Mesendoderm (in vitro differentiated cells): ENCODE measurements at places on chromosomes 1 and 21.

DNA sequence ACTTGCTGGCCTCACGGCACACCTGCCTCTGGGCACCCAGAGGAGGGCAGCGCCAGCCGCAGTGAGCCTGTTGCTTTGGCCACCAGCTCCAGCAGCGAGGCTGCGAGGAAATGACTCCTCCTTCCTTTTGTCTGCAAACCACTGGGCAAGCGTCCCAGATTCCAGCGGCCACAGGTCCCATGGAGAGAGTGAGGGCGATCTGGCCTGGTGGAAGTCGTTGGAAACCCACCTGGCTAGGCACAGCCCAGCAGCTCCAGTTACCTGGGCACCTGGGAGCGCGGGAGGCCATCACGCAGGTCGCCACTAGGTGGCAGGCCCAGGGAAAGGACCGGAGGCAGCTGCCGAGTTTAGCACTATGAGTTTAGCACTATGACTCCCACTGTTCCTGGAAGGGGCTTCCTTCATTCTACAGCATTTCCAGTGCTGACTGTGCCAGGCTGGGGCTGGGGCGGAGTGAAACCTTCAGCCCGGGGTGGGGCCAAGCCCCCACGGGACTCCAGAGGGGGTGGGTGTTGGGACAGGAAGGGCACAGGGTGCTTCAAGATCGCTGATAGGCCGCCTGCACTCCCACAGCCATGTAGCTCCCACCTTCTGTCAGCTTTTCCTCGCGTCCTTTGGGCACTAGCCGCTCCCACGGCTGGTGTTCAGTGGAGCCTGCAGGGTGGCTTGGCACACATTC, 1.1 kb upstream of the ESPN start:
- DNase-seq: peak; percentile 77

DNA sequence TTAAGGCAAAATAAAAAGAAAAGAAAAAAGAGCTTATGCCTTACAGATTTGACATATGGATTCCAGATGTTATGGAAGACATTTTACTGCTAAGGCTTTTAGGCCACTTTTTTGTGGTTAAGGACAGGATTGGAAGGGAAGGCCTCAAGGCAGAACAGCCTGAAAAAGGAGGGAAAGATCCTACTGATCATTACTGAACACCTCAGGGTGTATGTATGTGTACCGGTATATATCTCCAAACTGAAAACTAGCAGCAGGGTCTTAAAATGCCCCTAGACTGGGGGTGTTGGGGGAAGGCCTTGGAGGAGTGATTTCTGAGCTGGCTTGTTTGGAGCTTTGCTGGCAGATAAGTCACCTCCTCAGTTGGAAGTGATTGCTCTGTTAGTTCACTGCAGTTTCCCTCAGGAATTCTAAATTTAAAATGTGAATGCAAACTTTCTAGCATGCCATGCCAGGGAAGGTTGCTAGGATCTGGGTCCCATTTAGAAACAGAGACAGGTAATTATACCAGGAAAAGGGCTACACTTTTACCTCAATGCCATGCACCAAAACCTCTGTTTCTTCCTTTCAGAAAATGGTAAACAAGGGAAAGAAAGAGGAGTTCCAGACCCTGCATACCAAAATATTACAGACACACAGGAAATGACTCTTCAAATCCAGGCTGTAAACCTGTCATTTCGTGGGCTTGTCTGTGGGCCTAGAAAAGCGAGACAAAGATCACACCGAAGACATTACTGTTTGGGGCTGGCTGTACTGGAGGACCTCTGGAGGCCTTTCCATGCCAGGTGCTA, 15.0 kb downstream of the C1orf52 start:
- no peak for DNase-seq

- DNase-seq: peak; percentile 25
Observed at GRCh38 chr1:173507847-173508209, 30.7 kb downstream of the PRDX6 start.

DNA sequence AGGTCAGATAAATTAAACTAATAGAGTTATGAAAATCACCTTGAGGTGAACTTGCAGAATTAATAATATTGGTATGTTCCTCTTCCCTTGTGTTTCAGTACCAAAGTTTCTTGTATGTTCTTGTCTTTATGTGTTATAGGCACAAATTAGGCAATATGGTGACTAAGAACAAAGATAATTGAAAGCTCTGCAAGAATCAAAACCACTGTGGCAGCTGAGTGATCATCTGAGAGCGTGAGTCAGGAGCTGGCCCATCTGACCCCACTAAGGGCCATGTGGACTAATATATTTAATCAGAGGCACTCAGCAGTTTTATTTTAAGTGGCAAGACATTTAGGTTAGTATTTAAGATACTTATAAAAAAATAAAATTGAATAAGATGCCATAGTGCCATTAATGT, 12.8 kb upstream of the CASQ2 start:
- DNase-seq: no peak

DNA sequence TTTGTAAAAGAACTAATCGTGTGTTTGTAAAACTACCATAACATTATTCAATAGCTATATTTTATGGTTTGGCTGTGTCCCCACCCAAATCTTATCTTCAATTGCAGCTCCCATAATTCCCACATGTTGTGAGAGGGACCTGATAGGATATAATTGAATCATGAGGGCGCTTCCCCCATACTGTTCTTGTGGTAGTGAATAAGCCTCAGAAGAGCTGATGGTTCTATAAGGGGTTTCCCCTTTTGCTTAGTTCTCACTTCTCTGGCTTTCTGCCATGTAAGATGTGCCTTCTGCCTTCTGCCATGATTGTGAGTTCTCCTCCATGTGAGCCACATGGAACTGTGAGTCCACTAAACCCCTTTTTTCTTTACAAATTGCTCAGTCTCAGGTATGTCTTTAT, 1372.3 kb downstream of the AMY1C start:
- no peak for DNase-seq

DNA sequence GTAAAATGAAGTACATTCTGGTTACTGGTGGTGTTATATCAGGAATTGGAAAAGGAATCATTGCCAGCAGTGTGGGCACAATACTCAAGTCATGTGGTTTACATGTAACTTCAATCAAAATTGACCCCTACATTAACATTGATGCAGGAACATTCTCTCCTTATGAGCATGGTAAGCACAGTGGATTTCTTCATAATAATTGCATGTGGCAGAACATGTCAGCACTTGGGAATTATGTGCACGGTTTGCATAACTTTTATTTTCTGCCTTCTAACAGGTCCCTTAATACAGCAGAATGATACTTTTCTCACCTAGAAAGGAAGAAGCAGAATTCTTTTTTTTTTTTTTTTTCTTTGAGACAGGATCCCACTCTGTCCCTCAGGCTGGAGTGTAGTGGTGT, 3.8 kb downstream of the CTPS1 start:
- no peak for DNase-seq

- no peak for DNase-seq
Observed at GRCh38 chr1:157775101-157775870, 1.6 kb downstream of the FCRL2 start.

DNA sequence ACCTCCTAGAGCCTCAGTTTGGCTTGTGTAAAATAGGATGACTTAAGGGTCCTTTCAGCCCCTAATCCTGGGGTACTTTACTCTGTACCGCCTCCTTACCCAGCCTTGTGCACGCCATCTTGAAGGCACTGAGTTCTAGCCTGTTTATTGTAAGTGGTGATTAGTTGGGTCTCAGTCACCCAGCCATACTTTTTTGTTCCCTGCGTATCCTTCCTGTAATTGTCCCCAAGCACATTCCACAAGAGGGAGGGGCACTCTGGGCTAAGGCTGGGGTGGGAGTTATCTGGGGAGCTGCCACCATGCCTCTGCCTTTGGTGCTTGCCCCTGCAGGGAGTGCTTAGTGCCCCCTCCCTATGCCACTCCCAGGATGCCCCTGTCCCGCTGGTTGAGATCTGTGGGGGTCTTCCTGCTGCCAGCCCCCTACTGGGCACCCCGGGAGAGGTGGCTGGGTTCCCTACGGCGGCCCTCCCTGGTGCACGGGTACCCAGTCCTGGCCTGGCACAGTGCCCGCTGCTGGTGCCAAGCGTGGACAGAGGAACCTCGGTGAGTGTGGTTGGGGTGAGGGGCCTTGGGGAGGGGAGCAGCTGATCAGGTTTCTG, 856 bp downstream of the FDPS start:
- peak; percentile 69 for DNase-seq

DNA sequence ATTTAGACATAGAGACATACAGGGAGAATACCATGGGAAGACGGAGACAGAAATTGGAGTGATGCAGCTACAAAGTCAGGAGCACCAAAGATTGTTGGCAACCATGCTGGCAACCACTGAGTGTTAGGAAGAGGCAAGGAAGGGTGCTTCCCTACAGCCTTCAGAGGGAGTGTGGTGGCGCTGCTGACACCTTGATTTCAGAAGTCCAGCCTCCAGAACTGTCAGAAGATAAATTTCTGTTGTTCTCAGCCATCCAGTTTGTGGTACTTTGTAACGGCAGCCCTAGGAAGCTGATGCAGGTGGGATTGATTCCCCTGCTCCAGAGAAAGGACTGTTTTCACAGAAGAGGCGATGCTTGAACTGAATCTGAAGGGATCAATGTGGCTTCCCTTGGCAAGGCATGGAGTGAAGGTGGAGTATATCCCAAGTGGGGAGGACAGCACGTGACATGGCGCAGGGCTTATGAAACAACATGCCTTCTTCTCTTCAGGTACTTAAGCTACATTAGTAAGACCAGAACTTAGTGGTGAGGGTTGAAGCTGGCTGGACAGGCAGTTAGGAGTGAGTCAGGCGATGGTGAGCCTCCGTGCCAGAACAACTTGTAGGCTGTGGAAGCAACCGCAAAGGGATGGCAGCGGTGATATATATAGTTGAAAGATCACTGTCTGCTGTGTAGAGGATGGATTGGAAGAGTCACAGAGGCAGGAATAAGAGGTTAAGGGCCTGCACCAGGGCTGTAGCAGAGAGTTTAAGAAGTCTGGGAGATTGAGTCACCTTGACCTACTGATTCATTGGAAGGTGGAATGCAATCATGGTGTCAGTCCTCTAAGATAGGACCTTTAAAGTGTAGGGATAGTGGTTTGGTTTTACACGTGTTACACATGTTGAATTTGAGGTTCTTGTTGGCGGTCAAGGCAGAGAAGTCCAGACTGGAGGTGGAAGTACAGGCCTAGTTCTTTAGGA, 2.1 kb downstream of the LEPR start:
- no peak for DNase-seq

GRCh38 chr1:247906504-247907047, 11.2 kb downstream of the OR2W3 start:
- DNase-seq: peak; percentile 64

GRCh38 chr1:116306102-116306501, 66.9 kb upstream of the ATP1A1 start:
- no peak for DNase-seq

GRCh38 chr1:162029157-162029556, 5.5 kb upstream of the OLFML2B start:
- no peak for DNase-seq

GRCh38 chr1:3943806-3944577, 43.9 kb upstream of the C1orf174 start:
- DNase-seq: no peak

DNA sequence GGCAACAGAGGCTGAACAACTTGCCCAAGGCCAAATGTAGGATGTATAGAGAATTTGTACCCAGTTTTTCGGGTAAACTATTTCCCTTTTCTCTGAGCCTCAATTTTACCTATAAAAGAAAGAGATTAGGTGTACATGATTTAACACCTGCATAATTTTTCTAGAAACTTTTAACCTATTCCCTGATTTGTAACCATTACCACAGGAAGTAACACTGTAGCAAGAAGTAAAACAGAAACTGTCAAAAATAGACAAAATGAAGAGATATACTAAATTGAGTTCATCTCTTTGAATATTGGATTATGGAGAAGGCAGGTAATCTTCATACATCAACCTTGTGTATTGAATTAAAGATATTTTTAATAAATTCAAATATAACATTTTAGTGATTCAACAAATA, 136.2 kb downstream of the ZC3H11B start:
- no peak for DNase-seq

GRCh38 chr1:154629061-154629674, 21.2 kb upstream of the ADAR start:
- no peak for DNase-seq

GRCh38 chr1:207088701-207089626, at the start of gene C4BPB:
C4BPB (plus strand) TSS chr1:207088860; CDS start chr1:207089532, 672 bp downstream.
- DNase-seq: peak; percentile 45

- peak; percentile 33 for DNase-seq
Observed at GRCh38 chr21:37658817-37659458, 257.3 kb downstream of the KCNJ6 start.

DNA sequence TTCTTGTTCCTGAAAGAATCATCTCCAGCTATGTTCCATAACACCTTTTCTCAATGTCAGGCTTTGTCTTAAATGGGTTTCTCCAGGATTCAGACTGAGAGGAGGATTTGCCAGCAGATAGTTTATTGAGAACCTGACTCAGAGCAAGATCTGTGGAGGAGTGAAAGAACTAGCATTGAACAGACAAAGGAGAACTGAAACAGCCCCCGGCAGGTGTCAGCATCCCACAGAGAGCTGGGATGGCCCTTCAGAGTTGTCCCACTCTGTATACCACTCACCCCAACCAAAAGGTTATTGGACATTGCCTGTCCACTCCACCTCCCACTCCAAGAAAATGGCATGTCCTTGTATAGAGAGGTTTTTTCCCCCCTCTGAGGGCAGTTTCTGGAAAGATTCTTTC, 270.7 kb downstream of the PAPPA2 start:
- no peak for DNase-seq
